ENCODE measurements at places on chromosomes 2 and 18.

GRCh38 chr18:56933472-56933871 is 213.4 kb upstream of the BOD1L2 start:
- DNase-seq: no peak

DNA sequence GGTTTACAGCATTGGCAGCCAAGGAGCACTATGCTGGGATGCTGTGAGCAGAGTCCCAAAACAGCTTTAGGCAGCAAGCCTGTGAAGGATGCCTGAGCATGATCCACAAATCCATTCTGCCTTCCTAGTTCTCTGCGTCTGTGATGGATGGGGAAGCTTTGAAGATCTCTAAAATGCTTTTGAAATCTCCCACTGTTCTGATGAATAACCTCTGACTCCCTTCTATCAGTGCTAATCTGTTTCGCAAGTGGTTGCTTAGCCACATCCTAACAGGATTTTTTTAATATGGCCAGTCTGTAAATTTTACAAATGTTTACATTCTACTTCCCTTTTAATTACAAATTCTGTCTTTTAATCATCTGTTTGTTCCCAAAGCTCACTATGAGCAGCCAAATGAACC is 319.2 kb downstream of the GULP1 start:
- DNase-seq: no peak

DNA sequence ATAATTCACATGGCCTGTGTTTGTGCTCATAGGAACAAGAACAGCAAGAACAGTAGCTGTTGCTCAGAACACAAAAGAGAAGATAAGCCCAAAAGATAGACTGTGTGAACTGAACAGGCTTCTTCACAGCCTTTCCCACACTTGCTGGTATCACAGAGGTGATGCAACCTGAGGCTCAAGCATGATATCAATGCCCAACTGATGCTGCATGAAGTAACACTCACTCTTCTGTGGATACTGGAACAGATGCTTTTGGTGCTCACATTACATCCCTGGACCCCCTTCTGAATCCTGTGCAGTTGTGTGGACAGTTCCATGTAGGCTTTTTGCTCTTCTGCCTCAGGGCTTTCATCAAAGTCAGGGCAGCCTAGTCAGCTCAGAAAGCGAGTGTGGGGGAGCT is 88.4 kb upstream of the RND3 start:
- no peak for DNase-seq

GRCh38 chr2:22274661-22275060 is 1110.3 kb upstream of the KLHL29 start:
- peak; percentile 20 for DNase-seq

DNA sequence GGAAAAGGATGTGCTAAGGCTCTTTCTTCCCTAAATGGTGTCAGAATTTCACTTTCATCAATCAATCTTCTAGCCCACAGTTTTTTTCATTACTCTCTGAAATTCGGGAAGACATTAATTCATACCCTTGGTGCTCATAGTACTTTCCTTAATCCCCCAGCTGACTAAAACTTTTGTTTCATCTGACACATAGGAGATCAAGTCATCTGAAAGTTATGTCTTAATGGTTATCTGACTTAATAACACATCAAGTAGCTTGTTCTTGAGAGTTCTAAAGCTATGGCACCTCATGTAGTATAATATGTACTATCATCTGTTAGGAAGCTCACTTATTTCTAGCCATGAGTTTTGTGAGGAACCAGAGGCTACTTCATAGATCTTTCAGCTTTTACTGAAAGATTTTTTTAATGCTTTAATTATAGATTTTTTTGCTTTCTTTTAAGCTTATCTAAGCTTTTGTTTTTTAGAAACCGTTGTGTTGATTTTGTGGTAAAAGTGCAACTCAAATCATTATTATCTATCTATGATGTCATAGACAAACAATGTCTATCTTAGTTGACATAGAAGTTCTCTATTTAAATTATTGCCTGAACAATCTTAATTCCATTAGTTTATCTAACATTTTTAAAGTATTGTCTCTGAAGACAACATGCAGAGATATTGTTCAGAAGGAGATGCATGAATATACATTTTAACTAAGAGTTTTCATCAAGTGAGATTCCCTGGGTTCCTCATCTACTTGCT is 93.6 kb upstream of the UBXN4 start:
- no peak for DNase-seq

- DNase-seq: no peak
These were observed 14.6 kb downstream of the PTPN18 start for GRCh38 chr2:130370490-130370889.

DNA sequence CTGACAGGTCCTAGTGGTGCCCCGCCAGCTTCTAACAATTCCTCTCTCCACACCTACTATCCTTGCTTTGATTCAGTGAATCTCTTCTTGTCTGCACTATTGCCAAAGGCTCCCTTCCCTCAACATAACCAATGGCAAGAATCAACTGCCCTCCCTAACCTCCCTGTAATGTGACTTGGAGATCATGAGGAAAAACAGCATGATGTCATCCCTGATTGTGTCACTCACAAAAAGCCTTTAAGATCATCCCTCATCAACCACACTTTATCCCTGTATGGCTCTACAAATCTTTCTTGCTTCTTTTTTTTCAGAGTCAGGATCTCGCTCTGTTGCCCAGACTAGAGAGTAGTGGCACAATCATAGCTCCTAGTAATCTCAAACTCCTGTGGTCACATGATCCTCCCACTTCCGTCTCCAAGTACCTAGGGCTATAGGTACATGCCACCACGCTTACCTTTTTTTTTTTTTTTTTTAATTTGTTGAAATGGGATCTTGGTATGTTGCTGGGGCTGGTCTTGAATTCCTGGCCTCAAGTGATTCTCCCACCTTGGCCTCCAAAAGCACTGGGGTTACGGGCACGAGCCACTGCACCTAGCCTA is 19.7 kb downstream of the SAP130 start:
- no peak for DNase-seq

GRCh38 chr2:221153226-221153625 is 418.9 kb downstream of the EPHA4 start:
- DNase-seq: peak; percentile 72

DNA sequence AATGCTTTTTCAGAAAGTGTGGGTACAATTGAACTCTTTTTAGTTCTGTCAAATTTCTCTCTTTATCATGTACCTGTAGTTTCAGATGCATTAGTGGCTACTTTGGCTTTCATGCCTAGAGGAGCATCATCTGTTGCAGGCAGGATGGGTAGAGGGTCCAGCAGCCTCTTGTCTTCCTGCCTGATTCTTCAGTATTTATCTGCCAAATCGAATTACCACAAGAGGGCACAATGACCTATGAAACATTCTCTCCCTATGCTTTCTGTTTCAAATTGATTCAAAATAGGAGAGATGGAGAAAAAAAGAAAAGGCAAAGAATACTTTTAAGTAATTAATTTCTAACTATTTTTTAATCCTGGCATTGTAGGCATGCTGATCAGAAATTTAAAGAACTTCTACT is 477.2 kb downstream of the TRIB2 start:
- DNase-seq: peak; percentile 53

GRCh38 chr2:127161176-127162136 is 54.5 kb upstream of the BIN1 start:
- no peak for DNase-seq

- no peak for DNase-seq
These were observed 40.6 kb upstream of the CSRNP3 start for GRCh38 chr2:165428926-165429325.

GRCh38 chr2:27667446-27667845 is 3.8 kb downstream of the SLC4A1AP start:
- DNase-seq: no peak

DNA sequence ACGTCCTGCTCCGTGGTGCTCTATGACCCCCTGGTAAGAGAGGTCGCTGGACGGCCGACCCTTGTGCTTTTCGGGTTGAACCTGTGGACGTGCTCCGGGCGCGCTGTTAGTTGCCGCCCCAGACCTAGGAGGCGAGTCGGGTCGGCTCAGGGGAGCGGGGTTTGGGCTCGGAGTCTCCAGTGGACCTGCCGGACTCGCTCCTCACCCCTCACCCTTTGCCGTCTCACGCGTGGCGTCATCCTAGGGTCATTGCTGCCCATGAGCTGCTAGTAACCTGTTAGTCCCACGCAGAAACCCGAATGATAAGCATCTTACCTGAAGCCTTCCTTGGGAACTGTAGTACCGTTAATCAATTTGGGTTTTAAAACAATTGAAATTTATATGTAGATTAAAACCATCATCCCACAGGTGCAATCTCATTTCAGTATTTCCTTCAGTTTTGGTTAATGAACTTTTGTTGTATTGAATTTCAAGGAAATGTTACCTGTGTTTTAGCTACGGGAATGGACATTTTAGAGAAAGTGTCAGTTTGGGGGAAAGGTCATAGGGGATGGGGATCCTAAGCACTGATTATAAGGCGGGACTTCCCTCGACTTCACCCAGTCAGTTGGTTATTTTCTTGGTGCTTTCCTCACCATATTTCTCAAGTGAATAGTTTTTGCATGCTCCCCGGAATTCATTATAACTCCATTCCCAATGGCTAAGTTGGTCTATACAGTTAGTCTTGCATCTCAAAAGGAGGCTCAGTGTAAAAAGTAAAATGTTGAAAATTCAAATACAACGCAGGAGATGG is 536 bp downstream of the ELP2 start:
- DNase-seq: no peak

- DNase-seq: peak; percentile 39
These were observed 3.6 kb downstream of the BCL11A start for GRCh38 chr2:60549928-60550177.

DNA sequence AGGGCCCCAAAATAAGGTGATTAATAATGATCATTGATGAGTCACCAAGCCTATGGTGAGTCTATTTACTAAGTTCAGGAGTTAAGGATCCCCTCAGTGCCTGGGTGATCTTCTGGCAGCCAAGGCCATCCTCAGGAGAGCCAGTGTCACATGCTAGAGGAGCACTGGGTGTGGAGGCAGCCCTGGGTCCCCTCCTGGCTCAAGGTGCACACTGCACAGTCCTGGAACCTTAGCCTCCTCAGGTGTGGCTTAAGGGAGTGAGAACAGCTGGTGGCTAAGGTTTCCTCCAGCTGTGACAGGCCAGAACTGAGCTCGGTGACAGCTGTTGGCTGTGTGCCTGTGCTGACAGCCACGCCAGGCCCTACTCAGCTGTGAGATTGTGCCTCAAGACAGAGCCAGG is 52.1 kb upstream of the ACAA2 start:
- DNase-seq: no peak

GRCh38 chr2:206442833-206443734 is at the start of gene ADAM23:
Gene ADAM23 (plus strand): TSS chr2:206443532. CDS start chr2:206443867, 335 bp downstream.
- DNase-seq: peak; percentile 94

- DNase-seq: no peak
These were observed 284.8 kb downstream of the BCL11A start for GRCh38 chr2:60268661-60269060.

GRCh38 chr2:64972876-64973275 is 16.3 kb upstream of the SLC1A4 start:
- DNase-seq: no peak

GRCh38 chr2:20356042-20356441 is 5.4 kb upstream of the PUM2 start:
- DNase-seq: no peak
